ENCODE measurements at places on chromosomes 13 and 19.

DNA sequence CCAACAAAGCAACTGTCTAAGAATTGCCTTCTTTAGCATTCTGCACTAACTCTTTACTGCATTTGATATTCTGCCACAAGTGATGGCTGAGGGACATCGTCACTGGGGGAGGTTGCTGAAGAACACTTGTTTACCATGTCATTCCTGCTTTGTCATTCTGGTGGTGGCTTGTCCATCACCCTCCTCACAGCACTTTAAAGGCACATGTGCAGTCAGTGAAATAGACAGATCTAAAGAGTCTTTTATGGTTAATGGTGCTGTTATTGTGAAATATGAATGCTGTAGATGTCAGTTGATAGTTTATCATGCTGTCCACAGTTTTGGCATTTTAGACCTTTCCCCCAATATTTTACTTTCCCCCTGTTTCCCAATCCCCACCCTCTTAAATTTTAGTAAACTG lies 120.9 kb upstream of the TSC22D1 start:
- DNase-seq = no peak

DNA sequence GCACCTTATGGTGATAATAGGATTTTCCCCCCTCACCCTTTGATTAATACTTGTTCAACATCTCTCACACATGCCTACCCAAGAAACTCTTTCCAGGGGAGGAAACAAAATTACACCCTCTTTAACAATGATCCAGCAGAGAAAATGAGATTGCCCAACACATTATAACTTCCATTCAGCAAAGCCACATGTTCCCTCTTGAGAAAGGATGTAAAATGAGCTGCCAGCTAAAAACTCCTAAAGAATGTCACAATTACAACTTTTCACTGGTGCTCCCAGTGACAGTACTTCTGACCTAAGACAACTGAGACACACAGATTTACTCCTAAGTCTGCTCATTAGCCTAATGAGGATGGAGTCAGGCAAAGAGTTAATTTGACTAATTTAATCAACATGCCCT lies 621.4 kb downstream of the DIAPH3 start:
- DNase-seq = no peak

DNA sequence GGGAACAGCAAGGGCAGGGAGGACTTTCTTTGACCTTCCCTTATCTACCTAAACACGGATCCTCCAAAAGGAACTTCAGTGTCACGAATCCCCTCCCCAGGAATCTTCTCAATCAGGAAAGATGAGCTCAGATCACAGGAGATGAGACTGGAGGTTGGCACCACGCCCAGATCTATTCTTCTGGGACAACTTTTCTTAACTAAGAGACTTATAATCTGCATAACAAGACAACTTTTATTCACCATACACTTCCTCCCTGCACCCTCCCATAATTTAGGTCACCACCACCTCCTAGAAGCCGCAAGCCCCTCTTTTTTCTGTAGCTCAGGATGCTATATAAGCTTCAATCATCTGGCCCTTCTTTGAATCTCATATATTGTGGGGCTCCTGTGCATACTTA lies 19.2 kb upstream of the AKT2 start:
- no peak for DNase-seq

- no peak for DNase-seq
Measured at GRCh38 chr13:47886314-47886713, 114.8 kb downstream of the SUCLA2 start.

DNA sequence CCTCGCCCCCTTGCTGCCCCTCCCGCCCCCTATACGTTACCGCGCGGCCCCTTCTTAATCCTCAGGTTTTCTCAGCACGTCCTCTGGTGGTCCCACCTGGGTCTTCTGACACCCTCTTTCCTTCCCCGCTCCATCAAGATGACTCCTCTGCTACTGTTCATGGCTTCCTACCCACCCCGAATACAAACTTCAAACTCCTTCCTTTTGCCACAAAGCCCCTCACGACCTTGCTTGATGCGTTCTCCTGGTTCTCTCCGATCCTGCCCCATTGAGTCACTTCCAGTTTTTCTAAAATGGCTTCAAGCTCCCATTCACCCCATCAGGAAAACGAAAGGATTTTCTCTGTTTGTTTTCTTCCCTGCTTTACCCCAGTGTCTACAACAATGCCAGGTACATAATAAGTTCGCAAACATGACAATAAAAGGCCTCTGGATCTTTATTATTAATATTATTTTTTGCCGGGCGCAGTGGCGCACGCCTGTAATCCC lies 734 bp upstream of the SERTAD3 start:
- DNase-seq = no peak
